ENCODE measurements at places on chromosomes 2 and 18.

- no peak for DNase-seq
Measured at GRCh38 chr2:101114268-101114783, 36.9 kb downstream of the TBC1D8 start.

GRCh38 chr2:218882866-218883366, 2.3 kb downstream of the WNT10A start:
- no peak for DNase-seq

DNA sequence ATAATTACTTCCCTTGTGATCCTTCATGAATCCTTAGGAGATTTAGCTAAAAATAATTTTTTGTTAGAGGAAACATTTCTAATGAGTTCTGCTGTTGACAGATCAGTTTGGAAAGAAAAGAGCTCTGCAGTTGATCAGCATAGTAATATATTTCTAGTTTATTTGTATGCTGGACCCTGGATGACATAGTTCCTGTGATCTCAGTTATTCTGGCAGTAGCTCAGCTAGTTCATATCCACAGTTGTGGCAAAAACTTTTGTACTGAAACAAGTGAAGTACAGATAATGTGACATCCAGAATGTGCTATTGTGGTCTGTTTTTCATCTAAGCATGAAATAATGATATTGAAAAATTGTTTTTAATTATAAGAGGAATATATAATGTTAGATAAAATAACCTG, 33.7 kb downstream of the ABI2 start:
- DNase-seq, result no peak

DNA sequence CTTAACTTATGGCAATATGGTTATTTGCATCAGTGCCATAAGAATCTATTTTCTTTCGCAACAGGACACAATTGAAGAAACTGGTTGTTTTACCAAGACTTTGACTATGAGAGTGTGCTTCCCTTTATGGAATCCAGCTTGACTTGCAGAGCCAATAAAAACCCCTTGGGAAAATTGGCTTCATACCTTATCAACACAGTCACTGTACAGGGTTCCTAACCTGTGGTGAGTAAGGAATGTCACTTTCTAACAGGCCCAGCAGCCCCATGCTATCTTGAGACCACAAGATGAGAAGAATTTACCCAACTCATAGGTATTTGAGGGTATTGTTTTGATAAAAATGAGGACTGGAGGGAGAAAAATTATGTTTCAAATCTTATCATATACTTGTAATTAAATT, 418.5 kb upstream of the MAP2 start:
- DNase-seq, result no peak

- no peak for DNase-seq
Measured at GRCh38 chr18:27136208-27136535, 48.9 kb downstream of the CHST9 start.

Measured in stimulated activated effector memory CD8-positive, alpha-beta T cell treated with anti-CD3 and anti-CD28 coated beads, Interleukin-12 subunit alpha, Interleukin-12 subunit beta, amount 100 ng/mL, for 72 hours (primary cell).